ENCODE measurements at places on chromosomes 16 and 17. TPM values are rescaled to one million over a fixed set of nuclear protein-coding genes. Genes with fewer than 3 reads are reported as not detected.

TBC1D26 gene
- total RNA-seq, result not detected

DNA sequence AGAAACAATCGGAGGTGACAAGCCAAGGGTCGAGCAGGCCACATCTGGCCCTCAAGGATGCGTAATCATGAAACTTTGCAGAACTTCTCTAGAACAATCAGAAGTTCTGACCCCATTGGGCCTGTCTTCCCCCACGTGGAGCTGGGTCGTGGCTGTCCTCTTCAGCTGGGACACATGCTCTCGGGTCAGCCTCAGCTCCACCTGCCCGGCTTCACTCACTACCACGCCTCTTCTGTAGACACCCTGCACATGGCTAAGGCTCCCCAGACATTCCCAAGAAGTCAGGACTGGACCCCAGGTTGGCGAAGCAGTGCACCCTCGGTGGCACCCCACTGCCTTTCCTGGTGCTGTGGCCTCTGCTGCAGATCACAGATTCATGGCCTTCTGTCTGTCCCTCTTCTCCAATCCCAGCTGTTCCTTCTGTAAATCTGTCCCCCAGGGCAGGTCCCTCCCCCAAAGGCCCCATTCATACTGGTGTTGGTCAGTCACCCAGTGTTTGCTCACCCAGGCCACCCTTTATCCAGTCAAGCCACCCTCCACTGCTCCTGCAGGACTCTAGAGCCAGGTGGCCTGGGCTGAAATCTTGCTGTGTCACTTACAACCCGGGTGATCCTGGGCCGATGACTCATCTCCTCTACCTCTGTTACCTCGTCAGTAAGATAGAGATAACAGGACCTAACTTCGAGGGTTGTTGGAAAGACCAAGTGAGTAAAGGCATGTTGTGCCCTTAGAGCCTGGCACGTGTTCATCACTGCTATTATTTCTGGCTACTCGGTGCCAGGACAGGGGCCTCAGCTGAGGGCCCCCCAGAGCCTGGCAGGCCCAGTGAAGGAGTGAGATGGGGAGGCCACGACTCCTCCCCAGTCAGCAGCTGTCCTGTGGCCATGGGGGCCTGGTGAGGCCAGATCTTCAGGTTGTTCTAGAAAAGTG, 1.4 kb upstream of the SLC5A11 start:
- peak; percentile 90 for DNase-seq

DNA sequence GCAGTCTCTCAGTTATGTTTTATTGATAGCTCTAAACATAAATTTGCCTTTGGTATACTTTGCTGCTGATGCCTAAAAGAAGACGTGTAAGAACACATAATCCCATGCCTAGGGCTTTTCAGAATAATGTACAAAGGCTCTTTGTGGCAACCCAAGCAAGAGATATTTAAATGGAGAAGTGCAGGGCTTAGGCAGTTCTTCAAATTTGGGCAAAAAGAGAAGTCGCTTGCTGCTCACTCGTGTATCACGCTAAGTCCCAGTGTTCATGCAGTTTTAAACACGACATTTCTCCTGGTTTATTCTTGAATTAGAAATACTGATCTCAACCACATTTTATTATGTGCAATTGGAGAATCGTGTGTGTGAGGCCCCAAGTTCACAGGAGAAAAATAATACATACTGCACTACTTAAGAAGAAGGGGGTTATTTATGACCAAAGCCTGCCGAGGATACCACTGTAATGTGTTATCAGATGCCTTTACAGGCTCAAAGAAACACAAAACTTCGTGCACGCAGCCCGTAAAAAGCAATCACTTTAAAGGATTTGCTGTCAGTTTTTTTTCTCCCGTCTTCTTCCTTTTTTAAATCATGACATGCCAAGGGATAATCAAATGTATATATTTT, 22.5 kb upstream of the IRX6 start:
- DNase-seq, result no peak

DNA sequence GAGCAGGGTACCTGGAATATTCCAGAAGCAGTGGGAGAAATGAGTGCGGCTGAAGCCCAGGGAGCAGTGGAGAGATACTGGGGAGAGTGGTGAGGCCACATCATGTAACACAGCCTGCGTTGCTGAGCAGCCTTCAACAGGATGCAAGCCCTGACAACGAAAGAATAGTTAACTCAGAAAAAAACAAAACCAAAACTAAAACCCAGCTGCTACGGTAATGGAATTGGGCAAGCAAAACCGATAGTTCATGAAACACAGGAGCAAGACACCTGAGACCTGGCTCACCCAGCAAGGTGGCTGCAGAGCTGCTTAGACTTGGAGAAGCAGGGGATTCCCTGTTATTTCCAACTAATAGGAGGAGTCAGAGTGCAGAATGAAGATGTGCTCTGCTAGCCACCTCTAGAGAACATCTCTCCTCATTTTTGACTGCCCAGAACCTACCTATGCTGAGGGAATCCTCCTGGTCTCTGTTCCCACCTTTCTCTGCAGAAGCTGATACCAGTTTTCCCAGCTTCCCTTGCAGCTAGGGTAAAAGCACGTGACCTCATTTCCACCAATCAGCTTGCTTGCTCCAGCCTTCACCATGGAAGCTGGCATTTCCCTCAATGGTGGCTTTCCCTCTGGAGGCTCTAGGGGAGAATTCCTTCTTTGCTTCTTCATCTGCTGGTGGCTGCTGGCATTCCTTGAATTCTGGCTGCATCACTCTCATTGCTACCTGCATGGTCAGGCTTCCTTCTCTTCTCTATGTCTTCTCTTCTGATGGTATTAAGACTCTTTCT, 59.4 kb upstream of the XYLT1 start:
- no peak for DNase-seq

GRCh38 chr16:87190288-87191230, 126.6 kb downstream of the C16orf95 start:
- no peak for DNase-seq

DNA sequence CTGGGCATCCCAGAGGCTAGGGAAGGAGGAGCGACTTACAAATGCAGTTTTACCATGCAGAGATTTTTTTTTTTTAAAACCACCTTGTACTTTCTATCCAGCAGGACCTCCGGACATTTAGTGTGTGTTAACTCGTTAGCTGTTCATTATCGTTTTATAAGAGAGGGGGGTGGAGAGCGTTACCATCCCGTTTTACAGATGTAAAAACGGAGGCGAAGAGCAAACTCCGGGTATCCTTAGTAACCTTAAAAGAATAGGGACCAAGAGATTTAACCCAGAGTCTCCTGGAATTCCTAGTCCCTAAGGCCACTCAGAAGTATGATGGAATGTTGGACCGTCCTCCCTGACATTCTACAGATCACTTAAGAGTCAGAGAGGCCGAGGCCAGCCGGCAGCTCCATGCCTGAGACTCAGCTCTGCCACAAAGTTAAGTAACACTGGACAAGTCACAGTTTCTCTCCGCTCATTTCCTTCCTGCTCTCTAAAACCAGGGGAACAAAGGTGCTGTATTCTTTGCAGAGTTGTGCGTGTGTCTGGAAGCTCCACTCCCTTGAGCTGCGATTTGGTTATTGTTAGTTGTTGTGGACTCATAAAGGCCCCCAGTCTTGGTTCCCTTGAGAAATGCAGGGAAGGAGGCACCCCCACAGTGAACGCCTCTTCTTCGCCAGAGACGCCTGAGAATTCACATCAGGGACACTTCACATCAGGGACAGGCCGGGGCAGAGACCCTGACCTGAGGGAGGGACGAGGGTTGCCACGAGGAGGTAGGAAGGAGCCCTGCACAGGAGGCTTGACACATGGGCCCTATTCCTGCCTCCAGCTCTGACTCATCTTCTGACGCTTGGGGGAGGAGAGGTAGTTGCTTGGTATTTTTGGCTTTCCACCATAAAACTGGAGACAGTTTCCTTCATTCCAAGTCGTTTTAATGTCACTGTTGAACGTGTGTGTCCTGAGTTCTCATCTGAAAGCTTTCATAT, 1.2 kb downstream of the DUSP14 start:
- peak; percentile 64 for DNase-seq

DNA sequence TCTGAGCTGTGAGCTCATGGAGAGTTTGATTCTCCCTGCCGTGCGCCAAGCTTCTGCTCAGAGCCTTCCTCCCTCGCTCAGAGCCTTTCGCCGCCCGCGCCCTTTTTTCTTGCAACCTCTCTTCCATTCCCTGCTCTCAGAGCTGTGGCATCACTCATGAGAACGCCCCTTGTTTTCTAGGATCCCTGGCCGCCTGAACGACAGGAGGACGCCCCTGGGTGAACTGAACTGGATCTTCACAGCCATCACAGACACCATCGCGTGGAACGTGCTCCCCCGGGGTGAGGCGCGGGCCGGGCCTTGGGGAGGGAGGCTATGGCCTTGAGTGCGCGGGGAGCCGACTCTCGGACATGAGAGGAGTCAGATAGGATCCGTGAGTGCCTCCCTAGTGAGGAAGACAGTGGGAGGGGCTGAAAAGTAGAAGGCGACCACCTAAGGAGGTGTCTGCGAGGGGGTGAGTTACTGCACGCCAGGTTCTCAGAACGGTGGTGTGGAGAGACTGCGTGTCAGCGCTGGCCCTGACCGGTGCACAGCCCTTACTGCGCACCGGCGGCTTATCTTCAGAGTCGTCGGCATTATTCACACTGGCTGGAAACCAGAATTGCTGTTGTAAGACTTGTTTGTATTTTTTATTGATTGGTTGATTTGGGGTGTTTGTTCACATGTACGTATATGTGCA, 169.5 kb upstream of the CHMP6 start:
- DNase-seq, result no peak
